ENCODE measurements at places on chromosomes 16 and 17.
A peak's percentile ranks its signal among the peaks of the same experiment; 100 is the strongest.

GRCh38 chr17:74325743-74326379 lies at the start of gene KIF19:
Gene KIF19 (plus strand): TSS chr17:74326226. CDS start chr17:74326350, 124 bp downstream.
- DNase-seq, result peak; percentile 2

DNA sequence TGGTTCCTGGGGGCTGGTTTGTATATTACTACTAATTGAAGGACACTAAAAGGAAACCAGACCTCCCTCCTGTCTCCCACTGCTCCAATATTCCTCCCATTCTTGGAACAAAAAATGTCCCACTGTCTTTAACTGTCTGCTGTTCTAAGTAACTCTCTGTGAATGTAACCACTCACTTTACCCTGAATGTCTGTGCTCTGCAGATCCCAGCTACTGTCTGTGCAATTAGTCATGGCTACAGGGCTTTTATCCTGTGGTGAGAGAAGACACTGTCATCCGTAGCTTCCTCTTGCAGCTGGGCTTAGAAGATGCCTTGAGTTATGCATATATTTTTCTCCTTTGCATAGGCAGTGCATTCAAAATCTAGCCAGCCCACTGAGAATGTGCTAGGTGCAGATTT lies 853.8 kb downstream of the CDH8 start:
- DNase-seq, result no peak

DNA sequence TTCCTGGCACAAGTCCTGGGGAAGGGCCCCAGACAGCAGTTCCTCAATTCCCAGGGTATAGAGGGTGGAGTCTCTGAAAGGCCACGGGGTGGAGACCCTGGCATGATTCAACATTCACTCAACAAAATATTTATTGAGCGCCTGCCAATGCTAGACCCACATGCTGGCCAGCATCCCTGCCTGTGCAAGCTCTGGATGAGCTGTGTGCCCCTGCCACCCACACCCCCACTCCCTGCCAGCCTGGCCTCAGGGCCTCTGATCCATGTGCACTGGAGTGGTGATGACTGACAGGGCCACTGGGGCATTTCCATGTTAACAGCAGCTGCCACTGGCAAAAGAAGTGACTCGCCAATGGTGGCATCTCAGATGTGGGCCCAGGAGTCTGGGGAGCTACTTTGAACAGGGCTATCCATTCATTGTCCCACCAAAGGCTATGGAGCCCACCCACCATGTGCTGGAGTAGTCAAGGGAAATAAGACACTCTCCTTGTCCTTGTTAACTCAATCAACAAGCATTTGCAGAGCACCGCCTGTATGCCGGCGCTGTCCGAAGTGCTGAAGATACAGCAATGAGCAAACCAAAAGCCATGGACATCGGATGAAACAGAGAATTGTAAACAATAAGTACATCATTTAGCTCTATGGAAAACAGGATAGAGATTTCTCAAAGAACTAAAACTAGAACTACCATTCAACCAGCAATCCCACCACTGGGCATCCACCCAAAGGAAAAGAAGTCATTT lies 3.0 kb upstream of the PRSS22 start:
- no peak for DNase-seq

- DNase-seq, result no peak
Observed at GRCh38 chr16:20760346-20760745, 3.5 kb upstream of the ACSM3 start.

DNA sequence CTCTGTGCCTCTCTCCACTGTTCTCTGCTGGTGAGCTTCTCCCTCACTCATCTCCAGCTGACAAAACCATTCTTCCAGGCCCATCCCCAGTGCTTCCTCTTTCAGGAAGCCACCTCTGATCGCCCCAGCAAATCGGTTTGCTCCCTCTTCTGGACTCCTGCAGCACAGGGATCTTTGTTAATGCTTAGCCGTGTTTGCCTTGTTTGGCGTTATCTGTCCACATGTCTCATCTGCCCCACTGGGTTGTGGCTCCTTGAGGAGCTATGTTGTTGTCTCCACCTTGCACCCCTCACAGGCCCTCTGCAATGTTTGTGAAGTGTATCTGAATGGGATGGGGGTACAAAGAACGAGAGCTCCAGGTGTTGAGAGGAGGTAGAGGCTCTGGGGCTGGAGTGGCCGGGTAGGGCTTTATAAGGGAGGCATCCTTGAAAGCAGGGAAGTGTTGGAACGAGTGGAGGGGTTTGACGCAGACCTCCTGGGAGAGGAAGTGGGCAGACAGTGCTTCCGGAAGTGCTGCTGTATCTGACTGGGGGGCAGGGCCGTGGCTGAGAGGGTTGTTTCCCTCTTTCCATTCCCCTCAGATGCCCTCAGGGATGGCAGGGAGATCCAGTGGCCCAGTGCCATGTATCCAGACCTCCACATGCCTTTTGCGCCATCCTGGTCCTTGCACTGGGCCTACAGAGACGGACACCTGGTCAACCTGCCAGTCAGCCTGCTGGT lies 27.8 kb downstream of the CASKIN2 start:
- DNase-seq, result peak; percentile 39

- no peak for DNase-seq
Observed at GRCh38 chr17:9509236-9509816, 66.3 kb downstream of the STX8 start.
